ENCODE measurements at places on chromosomes 4 and X. TPM values are rescaled to one million over a fixed set of nuclear protein-coding genes. Genes with fewer than 3 reads are reported as not detected.

Gene NAP1L3
- 3.3 TPM for total RNA-seq

Gene AWAT2
- total RNA-seq: not detected

DNA sequence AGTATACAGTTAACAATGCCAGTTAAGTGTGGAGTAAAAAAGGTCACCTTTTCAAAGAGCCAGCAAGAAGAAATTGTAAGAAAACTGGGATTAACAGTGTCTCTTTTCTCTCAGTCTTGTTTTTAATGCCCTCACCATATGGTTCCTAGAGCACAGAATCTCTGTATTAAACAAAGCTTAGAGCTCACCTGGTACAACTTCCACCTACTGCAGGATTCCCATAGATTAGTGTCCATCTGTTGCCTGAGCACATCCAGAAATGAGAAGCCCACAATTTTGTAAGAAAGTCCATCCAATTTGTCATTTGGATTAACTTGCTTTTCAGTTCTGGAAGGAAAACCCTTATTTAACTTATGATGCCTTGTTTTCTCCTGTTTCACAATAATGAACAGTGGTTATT is 1037.1 kb downstream of the STPG2 start:
- H3K27ac ChIP-seq: no peak overlapping the region
- no peaks in the 10 kb centered on the region for H3K36me3 ChIP-seq
- H3K4me1 ChIP-seq: no peaks in the 10 kb centered on the region
- H3K4me3 ChIP-seq: no peak overlapping the region
- DNase-seq: no peak

GRCh38 chrX:134294548-134294947 is 57.6 kb downstream of the CCDC160 start:
- no peak overlapping the region for H3K27ac ChIP-seq
- no peaks in the 10 kb centered on the region for H3K4me1 ChIP-seq
- DNase-seq: no peak
- no peaks in the 10 kb centered on the region for H3K36me3 ChIP-seq

DNA sequence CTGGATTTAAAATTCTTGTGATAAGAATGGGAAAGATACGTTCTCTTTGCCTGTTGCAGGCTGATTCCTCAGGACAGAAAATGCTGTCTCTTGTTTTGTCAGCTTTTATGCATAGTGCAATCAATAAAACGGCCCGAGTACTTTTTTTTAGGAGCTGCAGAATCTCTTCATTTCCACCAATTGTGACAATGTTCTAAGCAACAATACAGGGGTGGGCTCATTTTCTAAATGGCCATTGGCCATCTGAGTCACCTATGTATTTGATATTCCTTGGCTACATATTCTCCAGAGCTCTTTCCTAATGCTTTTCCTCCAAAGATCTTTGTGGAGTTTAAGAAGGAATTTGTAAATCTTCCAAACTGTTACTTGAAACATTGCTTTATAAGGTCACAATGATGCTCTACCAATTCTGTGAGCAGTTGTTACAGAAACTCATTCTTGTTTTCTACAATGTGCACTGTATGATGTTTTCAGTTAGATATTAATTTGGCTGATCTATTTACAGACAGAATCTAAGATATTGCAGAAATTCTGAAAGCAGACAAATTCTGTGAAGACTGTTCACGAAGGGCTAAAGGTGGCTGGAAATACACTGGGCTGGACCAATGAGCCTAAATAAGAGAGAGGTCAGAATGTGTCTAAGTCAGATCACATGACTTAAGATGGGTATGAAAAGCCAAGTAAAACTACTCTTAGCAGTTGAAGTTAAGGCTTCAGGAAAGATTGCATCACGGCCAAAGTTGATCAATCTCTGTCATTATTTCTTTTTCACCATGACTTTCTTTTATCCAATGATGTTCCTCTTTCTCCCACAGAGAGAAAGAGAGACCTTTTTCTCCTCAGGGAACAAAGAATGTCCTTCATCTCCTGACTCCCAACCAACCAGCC is 33.4 kb downstream of the TAPT1 start:
- no peak overlapping the region for H3K27ac ChIP-seq
- no peaks in the 10 kb centered on the region for H3K27me3 ChIP-seq
- H3K36me3 ChIP-seq: no peaks in the 10 kb centered on the region

Gene PDZD4
- total RNA-seq: 22.2 TPM

DNA sequence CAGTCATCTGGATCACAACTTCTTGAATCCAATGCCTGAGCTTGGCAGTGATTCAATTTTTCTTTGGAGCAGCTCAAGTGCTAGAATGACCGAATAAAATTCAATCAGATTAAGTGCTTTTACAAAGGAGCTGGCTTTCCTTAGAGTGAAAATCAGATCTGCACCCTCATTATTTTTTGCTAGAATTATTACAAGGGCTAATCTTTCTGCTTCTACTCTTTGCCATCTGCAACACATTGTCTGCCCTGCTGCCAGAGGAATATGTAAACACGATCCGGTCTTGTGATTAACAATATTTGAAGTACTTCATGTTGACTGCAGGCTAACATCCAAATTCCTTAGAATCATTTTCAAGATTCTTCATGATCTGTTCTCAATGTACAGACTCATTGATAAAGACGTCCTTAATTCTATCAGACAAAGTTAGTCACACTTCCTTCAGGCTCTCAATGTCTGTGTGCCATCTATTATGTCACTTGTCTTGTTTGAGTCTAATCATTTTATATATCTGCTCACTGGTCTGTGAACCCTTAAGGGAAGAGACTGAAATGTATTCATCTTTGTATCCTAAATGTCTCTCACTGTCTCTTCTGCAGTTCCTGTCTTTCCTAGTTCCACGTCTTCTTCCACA is 531.2 kb downstream of the GALNTL6 start:
- no peaks in the 10 kb centered on the region for H3K36me3 ChIP-seq
- DNase-seq: no peak
- no peak overlapping the region for H3K4me3 ChIP-seq
- no peak overlapping the region for H3K27ac ChIP-seq
- H3K4me1 ChIP-seq: no peaks in the 10 kb centered on the region

Gene ETDA
- total RNA-seq: not detected

DNA sequence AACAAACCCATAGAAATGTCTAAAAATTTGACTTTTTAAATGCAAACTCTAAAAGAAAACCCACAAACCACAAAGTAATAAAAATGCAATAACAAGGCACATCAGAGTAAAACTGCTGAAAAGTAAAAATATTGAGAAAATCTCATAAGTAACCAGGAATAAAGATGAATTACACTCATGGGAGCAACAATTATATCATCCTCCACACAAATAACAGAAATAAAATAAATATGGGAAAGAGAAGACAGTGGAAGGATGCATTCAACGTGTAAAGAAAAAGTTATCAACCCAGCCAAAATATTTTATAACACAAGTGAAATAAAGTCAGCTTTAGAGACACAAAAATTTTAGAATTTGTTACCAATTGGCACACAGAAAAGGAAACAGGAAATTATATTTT is 1420.2 kb downstream of the PCDH18 start:
- DNase-seq: no peak
- H3K27me3 ChIP-seq: no peaks in the 10 kb centered on the region
- no peak overlapping the region for H3K27ac ChIP-seq
- H3K4me3 ChIP-seq: no peak overlapping the region

DNA sequence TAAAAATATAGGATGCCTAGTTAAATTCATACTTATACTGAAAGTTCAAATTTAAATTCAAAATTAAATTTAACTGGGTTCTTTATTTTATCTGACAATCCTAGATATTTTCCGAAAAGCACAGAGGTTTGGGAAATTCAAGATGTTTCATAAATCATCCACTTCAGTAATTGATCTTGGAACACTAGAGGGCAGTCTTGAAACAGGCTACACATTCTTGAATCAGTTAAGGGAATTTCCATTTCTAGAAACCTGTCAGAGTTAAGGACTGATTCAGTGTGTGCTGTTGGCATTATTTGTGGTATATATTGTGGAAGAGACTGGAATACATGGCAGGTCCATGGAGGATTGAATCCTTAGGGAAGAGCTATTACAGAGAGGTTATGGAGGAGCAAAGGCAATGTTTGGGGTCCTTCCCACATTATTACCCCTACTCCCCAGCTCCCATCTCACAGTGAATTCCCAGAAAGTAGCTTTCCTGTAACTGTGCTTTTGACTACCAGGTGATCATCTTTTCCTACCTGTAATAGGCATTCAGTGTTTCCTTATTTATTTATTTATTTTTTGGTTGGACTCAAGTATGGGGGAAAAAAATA is 92.9 kb downstream of the EGF start:
- no peaks in the 10 kb centered on the region for H3K4me1 ChIP-seq
- H3K36me3 ChIP-seq: no peaks in the 10 kb centered on the region
- H3K27me3 ChIP-seq: no peaks in the 10 kb centered on the region
- peak; percentile 11 for DNase-seq
- H3K27ac ChIP-seq: no peak overlapping the region
- no peak overlapping the region for H3K4me3 ChIP-seq

DNA sequence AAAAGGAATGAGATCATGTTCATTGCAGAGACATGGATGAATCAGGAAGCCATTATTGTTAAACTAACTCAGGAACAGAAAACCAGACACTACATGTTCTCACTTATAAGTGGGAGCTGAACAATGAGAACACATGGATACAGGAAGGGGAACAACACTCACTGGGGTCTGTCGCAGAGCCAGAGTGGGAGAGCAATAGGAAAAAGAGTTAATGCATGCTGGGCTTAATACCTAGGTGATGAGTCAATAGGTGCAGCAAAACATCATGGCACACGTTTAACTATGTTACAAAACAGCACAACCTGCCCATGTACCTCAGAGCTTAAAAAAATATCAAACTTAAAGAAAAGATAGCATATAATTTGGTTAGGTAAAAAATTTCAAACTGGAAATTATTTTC is 281.4 kb downstream of the PABPC4L start:
- H3K4me3 ChIP-seq: no peak overlapping the region
- no peaks in the 10 kb centered on the region for H3K27me3 ChIP-seq
- no peak overlapping the region for H3K27ac ChIP-seq
- DNase-seq: no peak
- no peaks in the 10 kb centered on the region for H3K36me3 ChIP-seq

DNA sequence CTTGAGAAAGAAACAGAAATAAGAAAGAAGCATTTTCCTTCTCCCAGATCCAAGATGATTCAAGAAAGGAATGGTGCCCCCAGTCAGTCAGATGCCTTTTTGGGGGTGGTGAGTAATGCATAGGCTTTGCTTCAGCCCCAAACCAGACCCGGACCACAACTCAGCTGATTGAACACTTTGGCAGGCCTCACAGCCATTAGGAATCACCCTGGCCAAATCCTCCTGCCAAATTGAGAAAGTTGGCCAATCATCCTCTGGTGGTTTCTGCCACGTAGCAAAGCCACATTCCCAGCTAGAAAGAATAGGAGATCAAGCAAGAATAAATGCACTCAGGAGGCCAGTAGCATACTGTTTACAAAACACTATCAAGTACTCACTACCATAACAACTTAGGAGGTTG is 33.7 kb downstream of the FRMD7 start:
- H3K27me3 ChIP-seq: peaks cover 6% of the 10 kb centered on the region
- DNase-seq: no peak
- H3K4me1 ChIP-seq: no peaks in the 10 kb centered on the region
- no peak overlapping the region for H3K4me3 ChIP-seq
- H3K36me3 ChIP-seq: no peaks in the 10 kb centered on the region
- H3K27ac ChIP-seq: no peak overlapping the region

Gene EIF1AX
- 59.1 TPM for total RNA-seq

DNA sequence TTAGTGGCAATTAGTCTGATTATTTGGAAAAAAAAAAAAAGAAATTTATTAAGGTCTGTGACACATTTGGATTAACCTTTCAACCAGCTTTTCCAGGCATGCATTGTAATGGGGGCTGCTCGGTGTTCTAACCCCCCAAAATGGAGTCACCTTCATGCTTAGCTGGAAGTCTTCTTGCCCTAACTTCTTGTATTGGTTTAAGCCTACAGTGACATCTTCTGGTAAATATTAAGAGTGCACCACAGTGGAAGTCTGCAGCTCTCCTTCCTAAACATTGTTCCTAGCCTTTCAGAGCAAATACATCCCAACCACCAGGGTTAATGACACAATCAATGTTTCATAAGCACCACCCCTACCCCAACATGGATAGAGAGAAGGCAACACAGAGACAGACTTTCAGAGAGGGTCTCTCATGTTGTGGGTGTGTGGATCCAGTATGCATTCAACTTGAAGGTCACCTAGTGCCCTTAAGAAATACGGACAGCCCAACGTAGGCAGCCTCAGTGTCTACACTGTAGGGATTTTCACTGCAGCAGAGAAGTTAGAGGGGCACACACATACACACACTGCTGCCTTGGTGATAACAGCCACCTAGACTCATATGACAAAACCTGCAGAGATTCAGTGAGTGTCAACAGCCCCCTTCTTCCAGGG is 142.9 kb upstream of the MBNL3 start:
- H3K27me3 ChIP-seq: peaks cover 29% of the 10 kb centered on the region
- H3K27ac ChIP-seq: no peak overlapping the region
- no peak overlapping the region for H3K4me3 ChIP-seq
- DNase-seq: no peak
- no peaks in the 10 kb centered on the region for H3K4me1 ChIP-seq

DNA sequence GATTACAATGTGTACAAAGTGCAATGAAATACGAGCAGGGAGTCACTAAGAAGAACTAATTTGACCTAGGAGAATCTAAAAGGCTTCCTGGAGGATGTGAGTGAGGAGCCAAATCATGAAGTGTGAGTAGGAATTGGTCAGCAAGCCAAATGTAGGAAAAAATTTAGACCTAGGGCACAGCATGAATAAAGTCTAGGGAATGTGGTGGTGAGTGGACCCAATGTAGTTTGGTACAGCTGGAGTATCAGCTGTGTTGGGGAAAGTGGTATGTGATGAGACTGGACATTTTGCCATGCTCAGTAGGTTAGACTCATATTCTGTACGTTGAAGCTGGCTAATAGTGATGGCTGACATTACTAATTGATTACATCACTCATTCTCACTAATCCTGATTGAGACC is 191.0 kb downstream of the AFF2 start:
- no peak overlapping the region for H3K27ac ChIP-seq
- no peaks in the 10 kb centered on the region for H3K36me3 ChIP-seq
- H3K27me3 ChIP-seq: no peaks in the 10 kb centered on the region
- no peak overlapping the region for H3K4me3 ChIP-seq

GRCh38 chr4:101186567-101187184 is 160.7 kb downstream of the PPP3CA start:
- H3K27ac ChIP-seq: no peak overlapping the region
- H3K4me1 ChIP-seq: peaks cover 51% of the 10 kb centered on the region
- no peak overlapping the region for H3K4me3 ChIP-seq
- H3K27me3 ChIP-seq: no peaks in the 10 kb centered on the region
